ENCODE measurements at places on chromosomes 7 and 10. TPM values are rescaled to one million over a fixed set of nuclear protein-coding genes. Genes with fewer than 3 reads are reported as not detected.

Gene ORC5
- polyA plus RNA-seq: 6.1 TPM

Gene HMX2
- not detected for polyA plus RNA-seq

DNA sequence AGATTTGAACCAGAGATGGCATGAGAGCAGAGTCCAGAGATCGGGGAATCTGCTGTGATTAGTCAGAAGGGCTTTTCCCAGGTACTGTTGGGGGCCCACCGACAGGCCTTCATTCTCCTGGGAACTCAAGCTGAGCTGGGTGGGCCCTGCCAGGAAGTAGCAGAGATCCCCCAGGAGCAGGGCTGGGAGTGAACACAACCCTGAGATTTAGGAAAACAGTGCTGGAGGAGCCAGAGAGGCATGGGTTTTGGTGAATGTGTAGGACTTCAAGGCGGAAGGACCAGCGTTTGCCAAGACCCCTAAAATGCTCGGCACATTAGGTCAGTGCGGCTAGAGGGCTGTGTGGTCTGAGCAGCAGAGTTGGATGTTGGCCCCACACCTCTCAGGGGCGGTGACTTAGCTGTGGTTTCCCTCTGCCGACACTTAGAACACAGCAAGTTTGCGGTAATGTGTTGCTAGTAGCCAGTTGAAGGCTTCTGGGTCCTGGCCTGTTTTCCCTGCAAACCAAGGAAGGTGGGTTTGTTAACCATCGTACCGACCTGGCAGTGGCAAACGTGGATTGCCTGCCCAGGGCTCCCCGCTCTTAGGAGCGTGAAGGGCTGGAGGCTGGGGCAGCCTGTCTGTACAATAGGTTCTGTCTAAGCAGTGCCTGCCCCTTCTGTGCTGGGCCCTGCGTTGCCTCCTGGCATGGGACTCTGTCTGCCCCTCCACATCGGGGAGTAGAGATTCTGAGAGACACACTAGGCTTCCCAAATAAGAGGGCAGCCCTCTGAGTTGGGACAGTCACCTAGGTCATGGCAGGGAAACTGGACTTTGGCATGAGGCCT, 14.0 kb downstream of the NACAD start:
- no peak for DNase-seq

- peak; percentile 71 for DNase-seq
Measured at GRCh38 chr10:60964257-60965235, 20.6 kb upstream of the RHOBTB1 start.

DNA sequence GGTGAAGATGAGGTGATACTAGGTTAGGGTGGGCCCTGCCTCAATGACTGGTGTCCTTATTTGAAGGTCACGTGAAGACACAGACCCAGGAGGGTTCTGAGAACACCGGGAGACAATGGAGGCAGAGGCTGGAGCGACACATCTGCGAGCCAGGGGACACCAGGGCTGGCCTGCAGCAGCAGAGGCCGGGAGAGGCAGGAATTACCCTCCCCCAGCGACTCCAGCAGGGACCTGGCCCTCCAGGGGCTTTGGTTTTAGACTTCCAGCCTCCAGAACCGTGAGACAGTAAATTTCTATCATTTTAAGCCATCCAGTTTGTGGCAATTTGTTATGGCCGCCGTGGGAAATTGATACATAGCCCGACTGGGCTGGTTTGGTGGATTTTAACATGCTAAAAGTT, 152.2 kb downstream of the DNAJB6 start:
- DNase-seq: no peak

- no peak for DNase-seq
Measured at GRCh38 chr10:70786799-70787415, 1.7 kb upstream of the TBATA start.

All from psoas muscle (tissue), 8 donors.